ENCODE measurements at places on chromosomes 2 and 18.

- no peak for DNase-seq
Measured at GRCh38 chr2:104889291-104889959, 35.5 kb downstream of the POU3F3 start.

- no peak for DNase-seq
Measured at GRCh38 chr2:181949047-181949446, 36.6 kb upstream of the PPP1R1C start.

DNA sequence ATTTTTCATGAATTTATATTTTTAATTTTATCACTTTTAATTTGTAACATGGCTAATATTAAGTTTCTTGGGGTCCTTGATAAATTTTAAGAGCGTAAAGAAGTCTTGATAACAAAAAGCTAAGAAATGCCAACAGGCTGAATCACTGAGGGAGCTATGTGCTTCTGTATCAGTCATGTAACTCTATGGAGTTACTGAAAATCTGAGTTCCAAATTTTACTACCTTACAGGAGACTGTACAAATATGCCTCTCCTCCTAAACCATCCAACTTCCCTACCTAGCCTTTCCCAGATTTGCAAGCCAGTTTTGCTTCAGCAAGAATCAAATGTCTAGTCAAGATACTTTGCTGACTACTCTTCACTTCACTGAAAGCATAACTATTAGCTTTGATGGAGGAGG is 35.7 kb downstream of the FEZ2 start:
- no peak for DNase-seq

DNA sequence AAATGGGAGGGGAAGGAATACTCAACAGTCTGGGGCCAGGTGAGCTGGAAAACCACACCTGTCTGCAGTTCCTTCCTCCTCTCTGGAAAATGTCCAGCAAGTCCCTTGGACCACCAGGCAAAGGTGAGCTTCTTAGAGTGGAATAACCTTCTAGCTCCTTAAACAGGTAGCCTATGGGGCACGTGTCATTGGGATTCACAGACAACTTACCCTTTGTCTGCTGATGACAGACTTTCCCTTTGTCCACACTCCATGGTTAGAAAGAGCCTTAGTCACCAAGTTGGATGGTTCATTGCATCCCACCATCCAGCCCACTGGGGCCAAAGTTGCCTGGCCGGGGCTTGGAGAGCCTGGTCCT is 98.0 kb upstream of the ITGA6 start:
- no peak for DNase-seq

GRCh38 chr2:18659915-18660314 is 70.5 kb upstream of the NT5C1B start:
- DNase-seq: no peak

Measured in T-helper 22 cell (primary cell).